ENCODE measurements at places on chromosomes 2 and 18. TPM values are rescaled to one million over a fixed set of nuclear protein-coding genes. Genes with fewer than 3 reads are reported as not detected.

RSAD2 gene
- total RNA-seq: 0.50 TPM

KLHL41 gene
- 9.8 TPM for total RNA-seq

ALKAL2 gene
- not detected for total RNA-seq

EHD3 gene
- total RNA-seq: 34.6 TPM

HOXD10 gene
- not detected for total RNA-seq

DPP4 gene
- 163 TPM for total RNA-seq

ANKRD62 gene
- total RNA-seq: not detected

IRS1 gene
- 33.5 TPM for total RNA-seq

LRATD1 gene
- under 0.01 TPM for total RNA-seq

CYS1 gene
- total RNA-seq: 7.3 TPM

DES gene
- 1.6 TPM for total RNA-seq

CPO gene
- total RNA-seq: 0.17 TPM

POLR1B gene
- total RNA-seq: 12.5 TPM

IL36G gene
- not detected for total RNA-seq

AOX1 gene
- total RNA-seq: 38.1 TPM

SGPP2 gene
- not detected for total RNA-seq

WDSUB1 gene
- total RNA-seq: 10.3 TPM

RESP18 gene
- not detected for total RNA-seq

ONECUT2 gene
- under 0.01 TPM for total RNA-seq

GIGYF2 gene
- 54.5 TPM for total RNA-seq
